Activated CD4-positive, alpha-beta T cell treated with anti-CD3 and anti-CD28 coated beads for 36 hours (primary cell): ENCODE measurements at places on chromosomes 2 and 18. TPM values are rescaled to one million over a fixed set of nuclear protein-coding genes. Genes with fewer than 3 reads are reported as not detected.

The SLC5A6 gene
- total RNA-seq = 34.9 TPM

GRCh38 chr2:172249986-172250385 lies 147.3 kb upstream of the DLX2 start:
- no peak overlapping the region for H3K27ac ChIP-seq
- H3K27me3 ChIP-seq = peaks cover 11% of the 10 kb centered on the region
- no peaks in the 10 kb centered on the region for H3K36me3 ChIP-seq
- H3K4me1 ChIP-seq = peaks cover 44% of the 10 kb centered on the region

DNA sequence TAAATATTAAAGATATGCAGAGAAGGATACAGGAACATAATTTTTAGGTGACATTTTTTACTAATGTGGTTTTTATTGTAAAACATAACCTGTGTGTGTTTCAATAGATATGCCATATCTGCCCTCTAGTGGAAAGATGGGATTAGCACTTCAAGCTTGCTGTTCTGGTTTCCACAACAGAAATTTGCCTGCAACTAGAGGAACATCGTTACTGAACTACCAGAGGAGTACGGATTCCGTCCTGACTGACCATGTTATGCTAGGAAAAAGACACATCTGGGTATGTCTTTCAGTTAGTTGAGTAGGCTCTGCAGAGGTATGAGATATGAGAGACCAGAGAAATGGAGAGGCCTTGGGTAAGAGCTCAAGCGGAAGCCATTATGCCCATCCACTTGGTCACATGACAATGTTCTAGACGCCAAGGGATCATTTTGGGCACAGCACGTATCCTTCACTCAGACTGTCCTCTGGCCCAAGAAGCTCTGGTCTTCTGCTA lies 104.9 kb downstream of the MBD2 start:
- peak overlapping the region; percentile 14 for H3K4me3 ChIP-seq
- H3K4me1 ChIP-seq = peaks cover 2% of the 10 kb centered on the region
- H3K27ac ChIP-seq = peak overlapping the region; percentile 73
- peak; percentile 20 for DNase-seq

GRCh38 chr2:66919286-66919685 lies 477.8 kb upstream of the ETAA1 start:
- DNase-seq = no peak
- no peak overlapping the region for H3K27ac ChIP-seq
- no peak overlapping the region for H3K4me3 ChIP-seq
- H3K4me1 ChIP-seq = no peaks in the 10 kb centered on the region
- no peaks in the 10 kb centered on the region for H3K36me3 ChIP-seq

DNA sequence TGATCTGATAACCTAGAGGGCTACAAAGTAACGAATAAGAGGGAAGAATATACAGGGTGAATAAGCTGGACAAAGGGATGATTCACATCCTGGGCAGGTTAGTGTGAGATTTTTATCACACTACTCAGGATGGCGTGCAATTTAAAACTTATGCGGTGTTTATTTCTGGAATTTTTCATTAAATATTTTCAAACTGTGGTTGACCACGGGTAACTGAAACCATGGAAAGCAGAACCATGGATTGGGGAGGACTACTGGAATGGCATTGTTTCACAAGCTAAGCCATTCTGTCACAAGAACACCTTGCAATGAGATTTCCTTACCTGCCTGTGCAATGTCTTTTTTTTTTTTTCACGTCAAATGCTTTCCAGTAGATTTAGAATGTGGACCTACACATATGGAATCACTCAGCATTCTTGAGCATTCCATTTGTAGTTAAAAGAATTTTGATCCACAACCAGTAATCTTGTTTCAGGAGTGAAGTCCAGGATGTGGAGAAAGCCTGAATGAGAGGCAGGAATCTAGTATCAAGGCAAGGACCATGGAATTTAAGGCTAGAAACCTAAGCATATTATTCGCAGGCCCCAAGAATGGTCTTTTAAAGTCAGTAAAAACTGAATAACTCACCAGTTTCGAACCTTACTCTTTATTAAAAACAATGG lies 8.0 kb upstream of the CDK15 start:
- H3K4me3 ChIP-seq = no peak overlapping the region
- no peaks in the 10 kb centered on the region for H3K4me1 ChIP-seq
- no peak for DNase-seq
- H3K27ac ChIP-seq = no peak overlapping the region

DNA sequence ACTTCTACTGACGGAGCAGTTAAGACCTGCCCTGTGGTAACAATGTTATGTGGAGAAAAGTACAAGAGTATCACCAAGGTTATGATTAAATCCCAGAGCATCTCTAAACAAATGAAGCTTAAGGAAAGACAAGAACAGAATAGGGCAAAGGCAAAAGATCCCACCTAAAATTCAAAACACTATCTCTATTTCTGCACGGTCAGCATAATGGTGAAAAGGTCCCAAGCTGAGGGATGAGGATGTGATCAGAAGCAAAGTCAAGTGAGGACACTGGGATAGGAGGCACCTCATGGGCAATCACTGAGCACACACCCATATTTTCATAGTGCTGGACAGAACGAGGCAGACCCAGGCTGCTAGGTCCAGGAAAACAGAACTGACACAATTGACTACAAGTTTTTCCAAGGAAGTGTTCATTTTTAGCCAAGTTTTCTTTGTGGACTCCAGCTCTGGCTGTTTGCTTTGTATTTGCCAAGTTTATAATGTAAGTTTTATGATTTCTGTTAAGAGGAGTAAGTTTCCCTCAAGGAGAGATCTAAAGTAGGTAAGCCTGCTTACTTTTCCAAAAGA lies 77.8 kb downstream of the NCKAP5 start:
- no peak overlapping the region for H3K27ac ChIP-seq
- no peaks in the 10 kb centered on the region for H3K27me3 ChIP-seq
- H3K36me3 ChIP-seq = no peaks in the 10 kb centered on the region
- no peaks in the 10 kb centered on the region for H3K4me1 ChIP-seq
- DNase-seq = no peak

GRCh38 chr2:126653761-126654160 lies 2.2 kb upstream of the GYPC start:
- no peaks in the 10 kb centered on the region for H3K27me3 ChIP-seq
- H3K27ac ChIP-seq = no peak overlapping the region
- H3K36me3 ChIP-seq = peaks cover 19% of the 10 kb centered on the region

DNA sequence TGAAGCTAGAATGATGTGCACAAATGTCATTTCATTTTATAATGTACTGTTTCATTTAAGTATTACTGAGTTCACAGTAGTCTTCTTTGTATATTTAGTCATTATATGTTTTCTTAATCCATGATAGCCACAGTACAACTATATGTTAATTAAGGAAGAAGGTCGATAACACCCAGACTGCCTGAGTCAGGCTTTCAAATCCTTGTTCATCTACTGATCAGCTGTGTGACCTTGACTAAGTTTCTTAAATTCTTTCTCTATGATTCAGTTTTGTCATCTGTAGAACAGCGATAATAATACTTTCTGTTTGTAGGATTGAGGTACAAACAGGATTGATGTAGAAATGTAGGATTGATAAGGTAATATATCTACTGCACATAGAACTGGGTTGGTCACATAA lies 5.4 kb downstream of the GCC2 start:
- no peaks in the 10 kb centered on the region for H3K27me3 ChIP-seq
- H3K36me3 ChIP-seq = peaks cover 70% of the 10 kb centered on the region
- H3K4me1 ChIP-seq = peaks cover 62% of the 10 kb centered on the region
- no peak for DNase-seq
- H3K4me3 ChIP-seq = no peak overlapping the region

- H3K27ac ChIP-seq = peak overlapping the region; percentile 94
- peak overlapping the region; percentile 61 for H3K4me3 ChIP-seq
Measured at GRCh38 chr2:74205596-74205995, 7.2 kb downstream of the MTHFD2 start.

GRCh38 chr2:182824056-182824766 lies 42.2 kb downstream of the FRZB start:
- H3K4me3 ChIP-seq = no peak overlapping the region
- H3K4me1 ChIP-seq = no peaks in the 10 kb centered on the region
- H3K27me3 ChIP-seq = peaks cover 3% of the 10 kb centered on the region
- no peak overlapping the region for H3K27ac ChIP-seq
- no peaks in the 10 kb centered on the region for H3K36me3 ChIP-seq

DNA sequence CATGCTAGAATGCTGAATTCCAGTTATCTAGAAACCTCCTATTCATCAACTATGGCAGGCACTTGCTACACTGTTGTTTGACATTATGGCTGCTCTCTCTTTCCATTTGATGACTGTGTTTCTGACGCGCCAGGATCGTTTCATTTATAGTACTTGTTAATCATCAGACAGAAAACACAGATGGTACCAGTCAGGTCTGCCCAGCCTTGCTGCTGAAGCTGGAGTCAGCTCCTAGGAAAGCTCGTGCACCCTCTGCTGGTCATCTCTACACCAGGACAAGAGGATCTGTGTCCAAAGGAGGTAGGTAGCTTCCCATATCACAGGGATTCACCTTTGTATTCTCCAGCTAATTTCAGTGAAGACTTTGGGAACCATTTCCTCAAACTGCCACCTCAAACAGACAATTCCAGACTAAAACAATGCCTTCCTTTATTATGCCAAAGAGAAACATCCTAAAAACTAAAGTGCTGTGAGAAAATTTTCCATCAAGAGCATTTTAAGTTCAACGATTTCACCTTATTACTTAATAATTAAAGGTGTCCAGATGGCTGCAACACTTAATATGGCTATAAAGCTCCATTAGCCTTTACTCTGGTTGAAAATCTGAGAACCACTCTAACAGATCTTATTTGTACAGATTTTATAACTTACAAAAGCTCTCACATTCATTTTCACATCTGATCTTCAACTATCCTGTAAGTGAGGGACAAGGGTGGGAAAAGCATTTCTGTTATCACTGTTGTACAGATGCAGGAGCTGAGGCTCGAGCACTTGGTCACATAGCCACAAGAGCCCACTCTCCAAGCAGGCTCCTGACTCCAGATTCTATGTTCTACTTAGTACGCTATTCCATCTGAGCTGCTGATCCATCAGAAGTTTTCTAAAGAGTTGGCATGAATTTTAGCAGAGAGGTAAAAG lies 17.5 kb downstream of the METTL8 start:
- peaks cover 24% of the 10 kb centered on the region for H3K36me3 ChIP-seq
- H3K27me3 ChIP-seq = no peaks in the 10 kb centered on the region
- DNase-seq = peak; percentile 93
- H3K4me1 ChIP-seq = peaks cover 37% of the 10 kb centered on the region

DNA sequence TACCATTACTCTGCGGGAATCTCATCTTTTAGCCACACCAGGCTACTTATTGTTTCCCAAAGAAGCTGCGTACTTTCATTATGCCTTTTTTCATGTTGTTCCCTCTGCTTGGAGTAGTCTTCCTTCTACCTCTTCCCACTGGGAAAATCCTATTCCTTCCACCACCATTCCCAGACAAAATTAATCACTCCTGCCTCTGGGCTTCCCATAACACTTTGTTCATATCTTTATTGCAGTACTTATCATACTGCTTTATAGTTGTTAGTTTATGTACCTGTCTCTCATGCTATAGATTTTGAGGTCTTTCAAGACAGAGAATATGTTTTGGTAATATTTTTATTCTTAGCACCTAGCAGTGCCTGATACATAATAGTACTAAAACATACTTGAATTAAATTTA lies 16.2 kb downstream of the OTX1 start:
- H3K36me3 ChIP-seq = no peaks in the 10 kb centered on the region
- H3K27me3 ChIP-seq = peaks cover 39% of the 10 kb centered on the region
- DNase-seq = no peak

GRCh38 chr2:11697103-11697871 lies 27.3 kb upstream of the NTSR2 start:
- no peaks in the 10 kb centered on the region for H3K27me3 ChIP-seq
- no peak overlapping the region for H3K27ac ChIP-seq
- no peaks in the 10 kb centered on the region for H3K4me1 ChIP-seq
- no peaks in the 10 kb centered on the region for H3K36me3 ChIP-seq
- DNase-seq = no peak
- no peak overlapping the region for H3K4me3 ChIP-seq

DNA sequence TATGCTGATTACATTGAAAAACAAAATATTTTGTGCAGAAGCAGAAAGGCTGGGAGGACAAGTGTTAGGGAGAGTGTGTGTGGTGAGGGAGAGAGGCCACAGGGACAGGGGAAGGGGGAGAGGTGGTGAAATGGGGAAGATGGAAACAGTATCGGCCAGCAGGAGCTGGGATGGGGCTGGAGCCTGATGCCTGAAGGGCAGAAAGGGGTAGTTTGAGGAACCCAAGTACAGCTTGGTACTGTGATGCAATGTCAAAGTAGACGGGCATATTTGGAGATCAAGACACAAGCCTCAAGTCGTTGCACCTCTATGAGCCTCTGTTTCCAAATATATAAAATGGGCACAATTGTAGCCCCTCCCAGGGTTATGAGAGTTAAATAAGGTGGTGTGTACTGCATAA lies 152.1 kb downstream of the LPIN1 start:
- no peak for DNase-seq
- H3K27me3 ChIP-seq = no peaks in the 10 kb centered on the region
- H3K4me3 ChIP-seq = no peak overlapping the region
- H3K4me1 ChIP-seq = no peaks in the 10 kb centered on the region

GRCh38 chr18:73153271-73153670 lies 285.5 kb upstream of the NETO1 start:
- no peaks in the 10 kb centered on the region for H3K36me3 ChIP-seq
- no peak for DNase-seq
- no peaks in the 10 kb centered on the region for H3K4me1 ChIP-seq

DNA sequence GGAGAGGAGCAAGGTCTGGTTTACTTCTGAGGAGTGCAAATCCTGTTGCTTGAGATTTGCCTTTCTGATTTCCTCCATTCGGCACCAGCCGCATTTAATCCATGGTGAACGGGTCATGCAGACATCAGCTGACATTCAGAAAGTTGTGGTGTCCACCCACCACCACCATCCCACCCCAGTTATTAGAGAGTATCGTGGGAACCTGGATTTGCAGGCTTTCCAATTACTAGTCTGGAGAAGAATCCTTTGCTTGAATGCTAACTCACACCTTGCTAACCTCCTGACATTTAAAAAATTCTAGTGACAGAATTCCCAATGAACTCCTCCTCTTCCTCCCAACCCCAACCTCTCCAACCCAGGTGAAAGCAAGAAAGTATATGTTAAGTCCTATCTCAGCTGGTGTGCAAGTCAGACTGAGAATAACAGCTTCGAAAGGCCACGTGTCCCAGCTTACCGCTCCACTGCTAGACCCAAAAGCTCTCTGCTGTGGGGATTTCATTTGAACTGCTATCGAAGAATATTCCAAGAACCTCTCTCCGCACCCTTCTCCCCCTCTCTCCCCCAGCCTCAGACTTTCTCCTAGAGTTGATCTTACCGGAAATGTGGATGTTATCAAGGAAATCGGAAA lies 17.7 kb downstream of the BCL11A start:
- peaks cover 21% of the 10 kb centered on the region for H3K4me1 ChIP-seq
- no peak for DNase-seq
- no peak overlapping the region for H3K27ac ChIP-seq
- peaks cover 28% of the 10 kb centered on the region for H3K27me3 ChIP-seq

- H3K36me3 ChIP-seq = no peaks in the 10 kb centered on the region
- H3K4me1 ChIP-seq = no peaks in the 10 kb centered on the region
- H3K4me3 ChIP-seq = no peak overlapping the region
- H3K27me3 ChIP-seq = no peaks in the 10 kb centered on the region
Measured at GRCh38 chr2:228902176-228902575, 368.9 kb downstream of the PID1 start.
